ENCODE measurements at places on chromosomes 12 and 14.

- DNase-seq, result no peak
Observed at GRCh38 chr12:108337235-108338223, 1.6 kb downstream of the CMKLR1 start.

DNA sequence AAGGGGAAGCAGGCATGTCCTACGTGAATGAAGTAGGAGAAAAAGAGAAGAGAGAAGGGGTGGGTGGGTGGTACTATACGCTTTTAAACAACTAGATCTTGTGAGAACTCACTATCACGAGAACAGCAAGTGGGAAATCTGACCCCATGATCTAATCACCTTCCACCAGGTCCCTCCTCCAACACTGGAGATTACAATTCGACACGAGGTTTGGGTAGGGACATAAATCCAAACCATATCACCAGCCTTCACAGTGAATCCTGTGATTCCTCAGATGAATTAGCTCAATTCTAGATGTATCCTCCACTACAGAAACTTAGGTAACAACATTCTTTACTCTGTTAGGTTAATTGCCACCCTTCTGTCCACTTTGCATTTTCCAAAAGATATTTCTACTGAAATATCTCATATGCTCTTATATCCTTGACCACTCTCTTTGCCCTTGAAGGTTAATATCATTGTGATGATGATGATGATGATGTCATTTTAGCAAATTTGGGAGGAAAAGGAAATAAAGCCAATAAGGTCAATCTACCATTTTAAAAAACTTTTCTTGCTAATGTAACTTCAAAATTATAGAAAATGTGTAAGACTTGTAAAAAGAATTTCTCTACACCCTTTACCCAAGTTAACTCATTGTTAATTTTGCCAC is 23.2 kb upstream of the CCNT1 start:
- DNase-seq, result no peak

GRCh38 chr12:51036279-51036678 is 10.1 kb upstream of the SLC11A2 start:
- no peak for DNase-seq

- no peak for DNase-seq
Observed at GRCh38 chr12:2410496-2410895, 357.7 kb downstream of the CACNA1C start.

- DNase-seq, result no peak
Observed at GRCh38 chr14:56092763-56093162, 25.4 kb upstream of the PELI2 start.

- no peak for DNase-seq
Observed at GRCh38 chr14:29016050-29016900, 249.7 kb downstream of the FOXG1 start.

GRCh38 chr14:106808907-106809306 is 1282.5 kb downstream of the TMEM121 start:
- DNase-seq, result no peak

DNA sequence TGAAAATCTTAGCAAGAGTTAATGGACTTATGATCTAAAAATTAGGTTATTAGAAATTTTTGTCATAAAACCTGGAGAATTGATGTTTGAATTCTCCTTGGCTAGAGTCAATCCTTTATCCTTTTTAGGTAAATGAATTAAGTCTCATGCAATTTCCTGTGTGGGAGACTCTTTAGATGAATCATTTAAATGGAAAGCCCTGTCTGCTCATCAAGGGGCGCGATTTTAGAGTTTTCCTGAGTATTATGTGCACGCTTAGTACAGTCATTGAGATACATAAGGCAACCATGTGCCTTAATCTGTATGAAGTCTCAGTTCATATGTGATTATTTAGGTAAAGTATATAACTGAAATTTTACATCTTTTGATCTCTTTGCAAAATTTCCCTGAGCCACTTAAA is 974.7 kb downstream of the NRXN3 start:
- DNase-seq, result no peak

GRCh38 chr12:122459211-122459610 is 36.7 kb upstream of the CLIP1 start:
- DNase-seq, result no peak

DNA sequence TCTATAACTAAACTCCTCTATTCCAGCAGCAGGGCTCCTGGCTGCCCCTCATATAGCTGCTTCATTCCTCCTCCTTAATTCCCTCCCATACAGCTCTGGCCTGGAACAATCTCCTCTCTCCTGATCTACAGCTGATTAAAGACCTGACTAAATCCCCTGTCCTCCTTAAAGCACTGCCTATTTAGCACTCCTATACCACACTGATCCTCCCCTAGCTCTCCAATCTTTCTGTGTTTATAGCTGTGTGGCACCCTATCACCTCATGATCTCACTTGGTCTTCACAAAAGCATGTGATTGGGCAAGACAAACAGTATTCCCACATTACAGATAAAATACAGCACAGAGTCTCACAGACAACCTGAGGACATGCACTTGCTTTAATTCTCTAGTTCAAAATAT is 17.4 kb downstream of the FMNL3 start:
- no peak for DNase-seq

- no peak for DNase-seq
Observed at GRCh38 chr12:31371256-31371620, 45.3 kb upstream of the SINHCAF start.

DNA sequence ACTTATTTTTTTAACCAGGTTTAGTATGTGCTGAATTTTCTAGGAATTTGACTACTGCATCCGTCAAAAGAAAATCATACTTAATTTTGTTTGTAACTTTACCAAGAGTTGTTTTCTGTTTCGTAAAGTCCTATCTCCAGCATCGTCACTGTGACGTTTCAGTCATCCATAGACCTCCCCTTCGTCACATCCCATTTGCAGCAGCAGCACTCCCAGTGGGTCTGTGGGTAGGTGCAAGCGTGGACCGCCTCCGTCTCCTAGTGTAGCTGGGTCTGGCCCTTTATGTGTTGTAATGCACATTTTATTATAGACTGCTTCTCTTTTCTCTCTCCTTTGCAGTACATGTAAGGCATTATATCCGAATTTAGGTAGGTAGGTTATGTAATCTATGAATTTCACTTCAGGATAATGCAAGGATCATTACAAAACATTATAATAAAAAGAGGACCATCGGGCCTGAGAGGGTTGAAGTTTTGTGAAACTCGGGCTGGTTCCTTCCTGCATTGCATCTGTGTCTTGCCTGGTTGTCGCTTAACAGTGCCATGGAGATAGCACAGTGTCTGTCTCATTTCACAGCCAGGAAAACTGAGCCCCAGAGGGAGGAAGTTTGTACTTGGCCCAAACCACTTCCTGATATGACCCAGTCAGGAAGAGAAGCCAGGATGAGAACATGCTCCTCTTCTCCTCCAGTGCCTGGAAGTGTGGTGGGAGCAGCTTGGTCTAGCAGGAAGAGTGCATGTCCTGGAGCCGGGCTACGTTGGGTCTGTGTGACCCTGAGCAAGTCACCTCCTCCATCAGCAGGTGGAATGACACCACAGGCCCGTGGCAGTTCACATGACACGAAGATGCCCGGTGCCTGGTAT is 41.3 kb downstream of the EVL start:
- no peak for DNase-seq

GRCh38 chr14:71698027-71698426 is 234.2 kb upstream of the RGS6 start:
- DNase-seq, result no peak

GRCh38 chr12:38915429-38916182 is 10.2 kb upstream of the CPNE8 start:
- peak; percentile 7 for DNase-seq

- no peak for DNase-seq
Observed at GRCh38 chr14:100900837-100901390, 2.6 kb downstream of the RTL1 start.

- DNase-seq, result no peak
Observed at GRCh38 chr14:61514927-61515326, 180.4 kb upstream of the HIF1A start.

- DNase-seq, result no peak
Observed at GRCh38 chr14:69637503-69638031, 26.2 kb downstream of the SUSD6 start.

DNA sequence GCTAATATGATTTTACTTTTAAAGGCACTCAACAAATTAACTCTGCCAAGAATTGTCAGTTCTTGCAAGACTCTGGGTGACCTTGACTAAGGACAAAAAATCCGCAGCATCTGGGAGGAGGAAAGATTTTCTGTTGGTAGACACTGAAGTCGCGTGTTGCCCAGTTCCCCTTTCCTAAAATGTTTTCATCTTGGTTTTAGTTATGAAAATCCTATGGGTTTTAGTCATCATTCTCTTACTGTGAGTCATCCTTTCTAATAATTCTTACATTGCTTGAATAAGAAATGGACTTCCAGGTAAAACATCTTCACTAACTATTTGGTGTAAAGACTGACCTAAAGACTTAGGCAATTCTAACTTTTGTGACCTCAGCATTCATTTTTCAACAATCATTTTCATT is 9.1 kb downstream of the GSG1 start:
- no peak for DNase-seq

- DNase-seq, result no peak
Observed at GRCh38 chr12:124507188-124508109, 60.0 kb downstream of the NCOR2 start.

DNA sequence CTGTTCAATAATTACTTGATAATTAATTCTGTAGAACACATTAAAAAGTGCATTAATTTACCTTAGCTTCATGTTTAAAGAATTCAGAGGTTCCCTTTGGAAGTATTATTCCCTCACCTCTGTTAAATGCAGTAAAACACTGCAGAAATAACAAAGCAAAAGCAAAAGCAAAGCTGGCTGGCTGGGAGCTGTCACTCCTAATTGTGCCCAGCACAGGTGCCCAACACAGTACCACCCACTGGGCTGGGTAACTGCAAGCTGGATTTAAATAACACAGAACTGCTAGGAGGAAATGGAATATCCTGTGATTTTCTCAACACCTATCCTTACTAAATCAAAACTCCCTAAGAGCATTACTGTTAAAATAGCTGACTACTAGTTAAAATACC is 72.6 kb downstream of the SLC2A13 start:
- no peak for DNase-seq

- no peak for DNase-seq
Observed at GRCh38 chr12:23049180-23049579, 424.2 kb downstream of the ETNK1 start.

GRCh38 chr12:101919447-101919846 is 42.1 kb downstream of the DRAM1 start:
- no peak for DNase-seq

- DNase-seq, result no peak
Observed at GRCh38 chr12:107580750-107581618, 104.6 kb upstream of the PWP1 start.

DNA sequence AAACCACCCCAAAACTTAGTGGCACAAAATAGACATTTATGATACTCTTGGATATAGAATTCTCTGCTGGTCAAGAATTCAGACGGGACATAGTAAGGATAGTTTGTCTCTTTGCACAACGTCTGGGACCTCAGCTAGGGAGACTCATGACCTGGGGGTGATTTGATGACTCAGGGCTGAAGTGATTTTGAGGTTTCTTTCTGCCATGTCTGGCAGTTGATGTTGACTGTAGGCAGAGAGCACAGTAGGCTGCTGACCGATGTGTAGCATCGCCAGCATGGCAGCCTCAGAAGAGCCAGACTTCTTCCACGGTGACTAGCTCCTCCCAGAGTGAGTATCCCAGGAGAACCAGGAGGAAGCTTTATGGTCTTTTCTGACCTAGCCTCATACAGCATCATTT is 88.9 kb upstream of the FRMD6 start:
- DNase-seq, result no peak

GRCh38 chr14:58805605-58806409 is 168.0 kb downstream of the DACT1 start:
- DNase-seq, result no peak

- DNase-seq, result no peak
Observed at GRCh38 chr12:131202592-131203378, 249.1 kb downstream of the ADGRD1 start.

DNA sequence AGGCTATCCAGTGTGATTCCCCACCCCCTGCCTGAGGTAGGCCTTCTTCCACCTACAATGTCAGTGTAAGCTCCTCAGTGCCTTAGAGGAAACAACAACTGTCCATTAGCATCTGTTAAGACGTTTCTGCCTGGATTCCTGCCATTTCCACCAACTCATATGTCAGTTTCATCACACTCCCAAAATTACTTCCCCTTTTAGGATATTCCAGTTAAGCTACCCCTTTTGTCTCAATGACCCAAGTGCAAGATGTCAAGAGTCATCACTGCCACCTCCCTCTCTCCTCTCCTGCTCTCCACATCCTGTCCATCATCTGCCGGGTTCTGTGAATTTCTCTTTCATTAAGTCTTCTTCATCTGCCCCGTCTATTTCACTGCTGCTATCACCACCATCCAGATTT is 189.4 kb downstream of the DPF3 start:
- DNase-seq, result no peak

GRCh38 chr12:104154286-104154685 is 16.3 kb upstream of the NFYB start:
- no peak for DNase-seq

- DNase-seq, result no peak
Observed at GRCh38 chr14:65959563-65960024, 526.6 kb upstream of the CCDC196 start.

DNA sequence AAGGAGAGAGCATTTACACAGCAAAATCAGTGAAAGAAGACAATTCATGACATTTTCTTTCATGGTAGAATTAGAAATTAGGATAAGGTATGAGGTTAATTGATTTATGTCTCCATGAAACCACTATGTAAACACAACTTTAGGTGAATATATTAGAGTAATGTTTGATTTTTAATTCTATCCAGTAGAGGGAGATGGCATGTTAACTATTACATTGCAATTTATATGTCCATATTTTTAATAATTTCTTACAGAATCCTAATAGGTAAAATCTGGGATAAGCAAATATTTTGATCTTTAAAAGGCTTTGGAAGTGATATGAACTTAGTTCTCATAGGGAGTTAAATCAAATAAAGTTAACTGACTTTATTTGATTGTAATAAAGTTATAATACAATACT is 373.4 kb upstream of the PDE3A start:
- DNase-seq, result no peak

DNA sequence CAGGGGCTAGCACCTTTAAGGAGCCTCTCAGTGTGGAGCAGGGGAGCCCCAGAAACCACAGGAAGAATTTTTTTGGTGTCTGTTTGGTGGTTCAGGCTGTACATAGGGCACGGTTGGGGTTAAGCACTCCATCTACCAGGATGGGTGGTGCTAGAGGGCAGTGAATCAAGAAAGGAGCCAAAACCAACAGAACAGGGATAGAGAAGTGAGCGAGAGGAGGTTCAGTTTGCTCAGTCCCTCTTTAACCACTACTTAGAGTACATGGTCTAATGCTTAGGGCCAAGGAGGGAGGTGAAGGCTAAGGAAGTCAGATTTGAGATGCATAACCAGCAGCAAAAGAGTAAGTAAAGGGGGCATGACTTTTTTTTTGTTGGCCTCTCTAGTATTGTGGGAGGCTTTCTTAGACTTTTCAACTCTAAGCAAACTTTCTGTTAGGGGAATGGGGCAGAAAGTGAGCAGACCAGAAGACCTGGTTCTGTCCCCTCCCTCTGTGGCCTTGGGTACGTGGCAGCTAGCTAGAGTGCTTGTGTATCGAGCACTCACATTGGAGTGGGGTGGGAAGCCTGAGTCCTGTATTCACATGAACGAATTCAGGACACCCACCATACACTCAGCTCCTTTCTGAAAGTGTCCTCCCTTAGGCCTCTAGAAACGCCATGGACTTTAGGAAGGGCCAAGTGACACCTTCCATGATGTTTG is 6.6 kb upstream of the NPFF start:
- DNase-seq, result no peak

- DNase-seq, result no peak
Observed at GRCh38 chr12:27979145-27979544, 6.6 kb upstream of the PTHLH start.

Measured in GF-D8 (cell line).